ENCODE measurements at places on chromosomes 2 and 18.
A peak's percentile ranks its signal among the peaks of the same experiment; 100 is the strongest.

DNA sequence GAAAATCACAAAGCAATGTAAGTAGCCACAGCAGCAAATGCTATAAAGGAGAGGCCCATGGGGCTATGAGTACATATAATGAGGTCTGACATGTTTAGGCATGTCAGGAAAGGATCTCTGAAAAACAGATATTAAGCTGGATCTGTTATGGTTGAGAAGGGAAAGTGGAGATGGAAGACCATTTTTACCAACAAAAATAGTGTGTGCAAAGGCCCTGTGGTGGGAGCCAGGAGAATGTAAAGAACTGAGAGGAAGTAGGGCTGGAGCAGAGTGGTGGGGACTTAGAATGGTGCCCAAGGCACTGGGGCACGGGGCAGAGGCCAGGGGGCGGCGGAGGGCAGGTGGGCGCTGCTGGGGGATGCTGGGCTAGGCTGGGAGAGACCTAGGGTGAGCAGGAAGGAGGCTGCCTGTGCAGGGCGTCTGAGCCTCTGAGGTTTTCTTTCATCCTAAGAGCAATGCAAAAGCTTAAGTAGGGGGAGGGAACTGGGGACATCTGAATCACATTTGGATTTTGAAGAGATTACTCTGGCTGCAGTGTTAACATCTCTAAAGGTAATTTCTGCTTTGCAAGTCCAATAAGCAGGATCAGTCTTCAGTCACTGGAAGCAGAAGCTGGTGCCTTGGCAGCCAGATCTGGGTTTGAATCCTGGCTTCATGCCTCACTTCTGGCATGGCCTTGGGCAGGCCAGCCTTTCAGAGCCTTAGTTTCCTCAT lies 4.9 kb upstream of the AGFG1 start:
- no peak for DNase-seq

- no peak for DNase-seq
Measured at GRCh38 chr2:239392072-239392357, 8.8 kb downstream of the HDAC4 start.

DNA sequence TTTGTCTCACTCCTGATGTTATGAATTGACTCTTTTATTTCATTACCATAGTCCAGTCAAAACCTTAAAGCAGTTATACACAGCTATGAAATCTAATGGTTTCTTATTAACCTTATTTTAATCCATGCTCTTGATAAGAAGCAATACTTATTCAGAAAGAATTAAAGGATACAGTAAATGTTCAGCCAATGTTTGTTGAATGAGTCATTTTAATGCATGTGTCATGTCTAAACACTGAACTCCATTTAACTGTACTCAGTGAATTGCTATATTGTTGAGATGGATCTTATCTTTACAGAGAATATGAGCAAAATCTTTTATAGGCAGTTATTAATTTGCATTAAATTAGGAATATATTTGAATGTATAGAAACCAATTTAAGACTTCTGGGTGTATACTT lies 135.1 kb upstream of the TFPI start:
- no peak for DNase-seq

- no peak for DNase-seq
Measured at GRCh38 chr2:60470340-60470739, 83.1 kb downstream of the BCL11A start.

DNA sequence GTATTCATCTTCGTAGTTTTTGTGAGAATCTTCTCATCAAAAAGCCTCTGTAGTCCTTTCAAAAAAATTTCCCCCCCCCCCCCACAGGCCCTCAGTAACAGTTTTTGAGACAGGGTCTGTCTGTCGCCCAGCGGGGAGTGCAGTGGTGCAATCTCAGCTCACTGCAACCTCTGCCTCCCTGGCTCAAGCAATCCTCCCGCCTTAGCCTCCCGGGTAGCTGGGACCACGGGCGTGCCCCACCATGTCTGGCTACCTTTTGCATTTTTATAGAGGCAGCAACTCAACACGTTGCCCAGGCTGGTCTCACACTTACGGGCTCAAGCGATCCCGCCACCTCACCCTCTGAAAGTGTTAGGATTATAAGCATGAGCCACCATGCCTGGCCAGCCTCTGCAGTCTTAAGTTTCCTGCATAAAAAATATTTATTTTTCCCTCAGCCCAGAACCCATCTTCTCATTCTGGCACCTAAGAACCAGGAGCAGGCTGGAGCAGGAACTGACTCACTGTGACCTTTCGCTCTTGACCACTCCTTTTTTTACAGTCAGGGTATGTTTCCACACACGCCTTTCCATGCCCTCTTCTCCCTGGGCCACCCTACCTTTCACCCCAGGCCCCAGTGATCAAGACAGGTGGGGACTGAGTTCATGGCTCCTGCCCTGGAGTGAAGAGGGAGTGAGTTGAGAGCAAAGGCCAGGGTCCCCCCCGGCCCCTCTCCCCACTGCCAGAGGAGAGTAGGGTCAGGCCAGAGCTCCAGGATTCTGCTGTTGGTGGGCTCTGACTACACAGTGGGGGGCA lies 32.5 kb upstream of the NT5DC4 start:
- no peak for DNase-seq

DNA sequence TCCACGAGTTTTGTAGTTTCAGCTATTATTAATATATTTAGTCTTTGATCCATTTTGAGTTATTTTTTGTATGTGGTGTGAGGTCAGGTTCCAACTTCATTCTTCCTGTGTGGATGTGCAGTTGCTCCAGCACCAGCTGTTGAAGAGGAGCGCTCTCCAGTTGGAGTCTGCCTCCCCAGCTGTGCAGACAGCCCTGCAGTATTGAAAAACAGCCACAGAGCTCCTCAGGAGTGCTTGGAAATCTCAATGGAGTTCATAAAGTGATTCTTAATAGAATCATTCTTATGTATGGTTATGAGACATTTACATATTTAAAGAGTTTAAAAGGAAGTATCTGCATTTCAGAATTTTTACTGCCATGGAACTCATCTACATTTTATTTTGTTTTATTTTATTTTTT lies 17.3 kb downstream of the DGKD start:
- no peak for DNase-seq

DNA sequence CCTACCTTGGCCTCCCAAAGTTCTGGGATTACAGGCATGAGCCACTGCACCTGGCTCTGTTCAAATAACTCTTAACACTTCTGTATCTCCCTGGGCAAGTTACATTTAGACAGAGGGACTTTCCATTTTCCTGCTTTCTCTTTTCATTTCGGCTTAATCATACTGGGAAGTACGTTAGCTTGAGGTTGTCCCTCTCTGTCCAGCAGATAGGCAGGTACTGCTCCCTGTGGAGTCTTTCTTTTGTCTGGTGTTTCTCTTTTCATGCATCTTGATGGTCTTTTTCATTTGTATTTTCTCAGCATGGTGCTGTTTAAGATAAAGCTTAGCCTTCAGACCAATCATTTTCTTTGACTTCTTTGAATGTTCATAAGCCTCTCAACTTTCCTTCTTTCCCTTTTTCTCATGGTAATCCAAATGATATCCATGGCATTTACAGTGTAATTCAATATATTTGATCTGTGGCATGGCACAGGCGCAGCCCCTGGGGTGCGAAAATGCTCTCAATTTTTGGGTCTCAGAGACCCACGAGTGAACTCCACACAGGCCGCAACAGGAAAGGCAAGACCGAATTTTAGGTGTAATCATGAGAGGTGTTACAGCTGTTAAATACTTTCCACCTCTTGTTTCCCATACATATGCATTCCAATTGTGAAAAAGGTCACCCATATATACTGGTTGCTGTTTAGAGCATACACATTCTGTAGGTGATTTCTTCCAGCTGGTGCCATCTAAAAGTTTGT lies 99.9 kb upstream of the MYO3B start:
- no peak for DNase-seq

DNA sequence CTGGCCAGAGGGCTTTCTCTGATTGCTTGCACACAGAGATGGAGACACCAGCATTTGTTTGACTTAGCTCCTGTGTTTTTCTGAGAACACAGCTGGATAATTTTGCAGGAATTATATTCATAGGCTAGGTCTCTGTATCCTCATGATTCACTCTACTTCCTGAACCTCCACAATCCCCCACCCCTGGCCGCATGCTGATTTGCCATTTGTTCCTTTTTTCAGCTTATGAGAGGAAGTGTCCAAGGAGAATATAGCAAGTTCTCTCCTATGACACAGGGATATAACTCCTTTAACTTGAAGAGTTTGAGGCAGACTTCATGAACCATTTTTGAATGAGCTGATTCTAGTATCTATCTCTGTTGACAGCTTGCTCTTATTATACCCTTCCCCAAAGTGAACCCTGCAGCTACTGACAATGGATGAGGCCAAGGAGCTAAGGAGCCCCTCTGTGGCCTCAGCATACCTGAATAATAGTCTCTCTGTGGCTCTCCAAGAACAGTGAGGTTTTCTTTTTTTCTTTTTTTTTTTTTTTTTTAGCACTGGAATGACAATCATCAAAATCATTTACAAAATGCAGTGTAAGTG lies 15.4 kb downstream of the CAVIN2 start:
- no peak for DNase-seq

DNA sequence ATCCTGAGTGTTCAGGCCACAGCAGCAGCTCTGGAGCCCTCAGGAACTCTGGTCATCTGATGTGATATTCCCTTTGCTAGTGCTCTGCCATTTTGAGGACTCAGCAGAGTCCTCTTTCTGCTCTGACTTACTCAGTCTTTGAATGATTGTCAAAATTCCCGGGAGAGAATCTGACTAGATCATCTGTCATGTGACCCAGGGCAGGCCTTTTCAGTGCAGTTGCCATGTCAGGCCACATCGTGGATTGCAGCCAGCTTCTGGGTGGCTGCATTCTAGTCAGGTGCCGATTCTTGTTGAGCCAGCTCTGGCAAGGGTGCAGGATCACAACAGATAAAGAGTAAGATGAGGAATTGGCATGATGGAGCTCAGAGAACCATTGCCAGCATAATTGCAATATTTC lies 795.6 kb downstream of the CPS1 start:
- DNase-seq = peak; percentile 11
